OCI-LY7 (cell line): ENCODE measurements at places on chromosomes 7 and 10.

GRCh38 chr10:68897336-68897741, 3.8 kb upstream of the DDX50 start:
- peak; percentile 58 for DNase-seq

DNA sequence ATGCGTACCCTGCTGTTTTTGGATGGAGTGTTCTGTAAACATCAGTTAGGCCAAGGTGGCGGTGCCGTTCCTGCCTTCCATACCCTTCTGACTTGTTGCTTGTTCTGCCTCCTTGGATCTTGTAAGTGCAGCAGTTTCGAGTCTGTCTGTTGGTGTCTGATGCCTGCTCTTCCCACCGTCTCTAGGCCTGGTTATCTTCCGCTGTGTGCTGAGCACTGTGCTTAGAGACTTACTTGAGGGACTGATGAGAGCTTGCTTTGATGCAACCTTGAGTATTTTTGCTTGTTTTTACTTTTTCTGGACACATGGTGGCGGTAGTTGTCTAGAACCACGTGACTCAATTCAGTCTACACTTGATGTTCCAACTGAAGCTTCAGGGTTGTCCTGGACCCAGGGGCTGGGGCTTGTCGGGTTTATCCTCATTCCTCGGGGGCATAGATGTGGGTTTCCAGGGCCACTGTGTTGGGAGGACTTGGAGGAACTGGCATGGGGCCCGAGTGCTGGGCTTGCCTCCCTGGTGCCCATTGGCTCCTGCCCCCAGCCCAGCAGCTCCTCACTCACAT, 14.4 kb upstream of the SPRN start:
- DNase-seq = peak; percentile 54

DNA sequence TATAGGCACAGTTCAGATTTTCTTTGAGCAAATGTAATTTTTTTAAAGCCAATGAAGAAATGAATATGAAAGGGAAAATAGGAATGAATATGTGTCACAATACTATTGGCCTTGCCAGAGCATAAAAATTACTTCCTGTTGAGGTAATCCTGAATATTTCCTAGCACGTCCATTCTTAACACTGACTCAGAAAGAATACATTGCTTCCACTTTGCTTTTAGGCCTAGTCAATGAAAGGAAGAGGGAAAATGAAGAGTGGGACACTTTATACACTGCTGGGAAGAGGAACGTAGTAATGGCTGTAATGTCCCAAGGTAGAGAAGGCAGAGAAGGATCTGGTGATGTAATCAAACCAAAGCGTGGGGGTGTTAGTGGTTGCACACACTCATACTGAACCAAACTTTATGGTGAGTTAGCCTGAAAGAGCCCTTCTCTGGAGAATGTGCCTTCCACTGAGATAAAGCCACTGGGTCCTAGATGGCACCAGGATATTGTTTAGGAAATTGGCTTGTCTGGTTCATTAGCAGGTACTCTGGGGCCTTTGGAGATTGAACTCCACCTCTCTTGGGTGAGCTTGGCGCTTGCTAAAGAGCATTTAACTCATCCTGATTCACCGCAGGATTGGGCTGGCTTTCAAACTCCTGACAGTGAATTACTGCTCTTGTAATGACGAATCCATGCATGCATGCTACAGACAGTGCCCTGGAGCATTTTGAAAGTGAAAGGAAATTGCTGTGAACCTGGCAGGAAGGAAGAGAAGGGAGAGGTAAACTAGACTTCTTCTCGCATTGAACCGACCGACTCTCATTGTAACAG, 254.9 kb downstream of the KIAA1217 start:
- no peak for DNase-seq

DNA sequence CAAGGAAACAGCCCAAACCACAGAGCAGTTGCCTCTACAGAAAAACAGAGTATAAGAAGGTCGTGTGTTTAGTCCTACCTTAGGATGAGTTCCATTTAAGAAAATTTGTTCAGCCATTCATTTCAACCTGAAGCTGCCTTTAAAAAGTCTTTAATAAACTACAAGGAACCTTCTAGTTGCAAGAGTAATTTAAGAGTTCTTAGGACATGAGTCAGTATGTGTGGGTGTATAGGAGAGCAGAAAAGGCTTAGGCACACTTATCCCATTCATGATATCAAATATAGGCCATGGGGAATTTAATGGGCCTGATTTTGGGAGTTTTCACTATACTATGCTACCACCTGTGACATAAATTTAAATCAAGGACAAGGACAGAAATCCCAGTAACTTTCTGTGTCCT, 496.8 kb downstream of the TFEC start:
- DNase-seq = no peak

DNA sequence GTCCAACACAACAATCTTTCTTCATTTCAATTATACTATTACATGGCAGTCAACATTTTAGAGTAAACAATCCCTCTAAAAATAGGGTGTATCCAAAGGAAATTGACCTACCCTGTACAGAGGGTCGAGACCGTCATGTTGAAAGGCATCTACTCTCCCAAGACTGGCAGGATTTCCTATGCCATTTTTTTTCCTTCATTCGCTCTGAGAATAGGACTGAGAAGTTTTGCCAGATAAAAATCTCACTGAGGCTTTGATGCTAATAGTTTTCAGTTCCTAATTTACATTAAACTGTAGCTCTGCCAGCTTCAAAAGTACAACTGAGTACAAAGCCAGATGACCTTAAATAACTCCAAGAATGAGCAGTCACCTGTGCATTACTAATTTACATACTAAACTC, 84.5 kb upstream of the SEMA3C start:
- DNase-seq = no peak

DNA sequence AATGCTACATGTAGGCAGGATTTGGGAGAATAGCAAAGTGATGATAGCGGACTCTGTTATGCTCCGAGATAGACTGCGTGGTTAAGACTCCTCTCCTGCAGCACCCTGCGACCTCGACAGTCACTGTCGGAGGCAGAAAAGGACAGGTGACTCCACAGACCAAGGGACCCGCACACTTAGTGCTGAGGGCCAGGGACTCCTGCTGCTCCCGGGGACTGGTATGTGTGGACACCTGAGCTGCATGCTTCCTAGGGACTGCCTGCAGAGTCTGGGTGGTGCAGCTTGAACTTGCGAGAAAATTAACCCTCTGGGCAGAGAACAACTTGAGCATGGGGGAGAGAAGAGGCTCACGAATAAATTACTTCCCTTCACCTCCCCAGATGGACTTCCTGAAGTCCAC, 407.1 kb upstream of the PFKP start:
- DNase-seq = no peak

GRCh38 chr10:71476228-71477011, 79.7 kb downstream of the CDH23 start:
- no peak for DNase-seq

DNA sequence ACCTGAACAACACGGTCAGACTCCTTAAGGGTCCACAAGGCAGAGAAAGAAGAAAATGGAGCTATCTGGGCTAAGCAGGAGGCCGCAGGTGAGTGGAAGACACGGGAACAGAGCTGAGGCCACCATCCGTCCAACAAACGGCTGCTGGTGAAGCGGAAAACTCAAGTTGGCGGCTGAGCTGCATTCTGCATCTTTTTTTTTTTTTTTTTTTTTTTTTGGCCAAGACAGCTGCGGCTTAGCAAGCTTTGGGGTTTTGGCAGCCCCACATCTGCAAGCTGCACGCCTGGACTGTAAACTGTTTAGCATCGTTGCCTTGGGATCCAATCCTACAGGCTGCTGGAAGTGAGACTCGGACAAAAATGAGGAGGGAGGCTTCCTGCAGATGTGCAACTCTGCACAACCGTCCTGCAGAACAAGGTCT, 37.4 kb downstream of the RGS10 start:
- no peak for DNase-seq
